ENCODE measurements at places on chromosomes 12 and 14. TPM values are rescaled to one million over a fixed set of nuclear protein-coding genes. Genes with fewer than 3 reads are reported as not detected.

ZFYVE26 gene
- 5.3 TPM for total RNA-seq

NIN gene
- total RNA-seq = 18.1 TPM

GLIPR1L2 gene
- 0.09 TPM for total RNA-seq

IL31 gene
- total RNA-seq = not detected

GLIPR1L1 gene
- total RNA-seq = not detected

TAS2R43 gene
- total RNA-seq = not detected

RPGRIP1 gene
- total RNA-seq = 0.26 TPM

SLC22A17 gene
- 6.1 TPM for total RNA-seq

FBRSL1 gene
- 70.8 TPM for total RNA-seq

IFI27L2 gene
- total RNA-seq = 60.8 TPM

NANOG gene
- not detected for total RNA-seq

All from A549 treated with Mapracorat at 1 μM for 4 hours (cell line).